Activated naive CD4-positive, alpha-beta T cell treated with anti-CD3 and anti-CD28 coated beads, Interleukin-2, amount 50 U/mL, for 72 hours (primary cell): ENCODE measurements at places on chromosomes 1 and 21. TPM values are rescaled to one million over a fixed set of nuclear protein-coding genes. Genes with fewer than 3 reads are reported as not detected.
A peak's percentile ranks its signal among the peaks of the same experiment; 100 is the strongest.

DNA sequence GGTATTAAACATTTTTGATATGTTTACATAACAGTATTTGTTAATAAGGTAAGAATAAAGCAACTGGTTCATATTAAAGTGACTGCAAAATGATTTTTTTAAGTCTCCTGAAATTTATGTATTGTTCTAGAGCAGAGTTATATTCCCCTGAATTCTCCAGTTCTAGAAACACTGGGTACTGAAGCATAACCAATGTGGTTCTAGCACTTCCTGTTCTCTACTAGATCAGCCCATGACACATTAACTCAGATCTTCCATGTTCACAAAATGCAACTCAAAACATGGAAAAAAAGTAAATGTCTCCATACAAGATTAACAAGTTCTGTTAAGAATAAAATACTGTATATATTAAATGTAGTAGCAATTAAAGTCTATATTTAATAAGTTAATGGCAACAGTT lies 3.9 kb downstream of the NEGR1 start:
- DNase-seq, result no peak

DNA sequence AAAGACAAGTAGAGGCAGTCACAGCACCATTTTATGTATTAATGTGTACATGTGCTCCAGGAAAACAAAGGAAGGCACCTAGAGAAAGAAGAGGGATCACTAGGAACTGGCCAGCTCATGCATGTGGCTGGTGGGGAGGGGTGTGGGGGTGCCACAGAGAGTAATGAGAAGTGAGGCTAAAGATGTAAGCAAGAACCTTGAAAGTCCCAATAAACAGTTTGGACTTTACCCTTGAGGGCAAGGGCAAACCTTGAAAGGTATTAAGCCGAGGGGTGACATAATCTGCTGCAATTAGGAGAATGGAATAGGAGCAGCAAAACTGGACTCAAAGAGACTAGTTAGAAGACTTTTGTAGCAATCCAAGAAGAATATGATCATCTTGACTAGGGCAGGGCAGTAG lies 51.5 kb downstream of the ERI3 start:
- no peak for DNase-seq

- no peak for DNase-seq
Observed at GRCh38 chr1:232443372-232443771, 186.6 kb downstream of the SIPA1L2 start.

- DNase-seq, result no peak
Observed at GRCh38 chr1:91161749-91162148, 139.9 kb upstream of the ZNF644 start.

DNA sequence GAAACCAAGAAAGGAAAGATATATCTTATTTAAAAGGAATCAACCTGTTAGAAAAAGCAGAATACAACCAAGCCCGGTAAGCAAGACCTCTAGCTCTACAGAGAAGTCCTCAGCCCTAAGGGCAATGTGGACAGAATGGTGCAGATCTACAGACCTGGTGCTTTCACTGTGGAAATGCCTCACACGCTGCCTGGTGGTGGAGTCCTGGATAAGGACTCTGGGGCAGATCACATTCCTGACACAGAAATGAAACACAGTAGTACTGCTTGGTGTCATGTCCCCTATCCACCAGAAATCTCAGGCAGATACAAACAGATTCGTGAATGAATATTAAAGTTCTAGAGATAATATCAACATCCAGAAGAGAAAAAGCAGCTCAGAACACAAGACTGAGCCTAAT lies 6.8 kb downstream of the CNN3 start:
- no peak for DNase-seq

- DNase-seq, result no peak
Observed at GRCh38 chr1:8390707-8391106, 72.8 kb downstream of the SLC45A1 start.

DNA sequence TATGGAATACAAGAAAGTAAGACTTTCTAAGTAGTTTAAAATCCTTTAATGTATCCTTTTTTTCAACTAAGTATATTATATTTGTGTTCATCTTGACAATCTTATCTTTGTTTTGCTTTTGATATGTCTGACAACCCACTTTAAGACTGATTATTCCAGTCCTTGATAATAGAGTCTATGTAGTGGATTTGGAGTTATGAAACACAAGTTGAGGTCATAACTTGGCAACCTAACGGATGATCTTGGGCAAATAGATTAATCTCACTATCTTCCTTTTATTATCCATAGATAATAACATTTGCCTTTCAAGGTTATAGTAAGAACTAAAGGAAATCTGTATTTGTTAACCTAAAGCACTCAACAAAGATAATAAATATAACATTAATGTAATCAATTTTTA lies 4.8 kb upstream of the GBP2 start:
- no peak for DNase-seq

DNA sequence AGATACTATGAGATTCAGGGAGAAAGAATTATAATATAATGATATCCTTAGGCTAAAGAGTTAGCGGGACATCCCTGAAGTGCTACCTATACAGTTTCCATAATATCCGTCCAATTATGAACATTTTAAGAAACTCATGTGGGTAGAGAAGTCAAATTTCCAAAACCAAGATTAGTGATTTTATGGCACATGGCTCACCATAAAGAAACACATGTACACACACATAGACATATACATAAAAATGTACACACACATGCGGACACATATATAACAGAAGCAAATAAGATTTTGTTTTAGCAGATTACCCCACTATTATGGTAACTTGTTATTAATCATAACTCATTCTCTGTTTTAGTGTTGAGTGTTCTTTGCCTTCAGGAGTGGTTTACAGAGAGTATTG lies 566.7 kb upstream of the NEGR1 start:
- DNase-seq, result no peak

DNA sequence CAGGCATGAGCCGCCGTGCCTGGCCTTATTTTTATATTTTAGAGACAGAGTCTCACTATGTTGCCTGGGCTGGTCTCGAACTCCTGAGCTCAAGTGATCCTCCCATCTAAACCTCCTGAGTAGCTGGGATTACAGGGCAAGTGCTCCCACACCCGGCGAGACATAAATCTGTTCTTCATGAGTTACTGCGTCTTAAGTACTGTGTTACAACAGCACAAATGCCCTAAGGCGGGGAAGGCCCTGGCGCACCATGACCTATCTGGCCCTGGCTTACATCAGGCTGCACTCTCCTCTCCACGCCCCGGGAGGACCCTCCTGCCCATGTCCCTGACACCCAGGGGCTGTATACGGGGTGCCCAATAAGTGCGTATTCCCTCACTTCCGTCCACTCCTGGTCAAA lies 4.3 kb downstream of the GPR153 start:
- no peak for DNase-seq

DNA sequence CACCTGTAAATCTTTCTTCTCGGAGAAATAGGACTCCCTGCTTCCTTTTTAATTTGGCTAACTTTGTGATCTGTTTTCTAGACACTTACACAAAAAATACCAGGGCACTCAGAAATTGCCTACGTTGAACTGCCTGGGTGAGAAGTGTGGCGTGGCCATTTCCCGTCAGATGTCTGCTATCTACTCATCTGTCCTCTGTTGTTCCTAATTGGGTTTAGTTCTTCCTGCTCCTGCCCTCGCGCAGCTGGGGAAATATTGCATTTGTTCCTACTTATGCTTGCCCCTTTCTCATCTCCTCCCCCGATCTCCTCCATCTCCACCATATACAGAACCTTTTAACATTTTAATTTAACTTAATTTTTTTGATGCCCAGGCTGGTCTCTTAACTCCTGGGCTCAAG lies 55.1 kb downstream of the CD58 start:
- DNase-seq, result no peak

- DNase-seq, result no peak
Observed at GRCh38 chr1:40706626-40707025, 15.1 kb downstream of the NFYC start.

DNA sequence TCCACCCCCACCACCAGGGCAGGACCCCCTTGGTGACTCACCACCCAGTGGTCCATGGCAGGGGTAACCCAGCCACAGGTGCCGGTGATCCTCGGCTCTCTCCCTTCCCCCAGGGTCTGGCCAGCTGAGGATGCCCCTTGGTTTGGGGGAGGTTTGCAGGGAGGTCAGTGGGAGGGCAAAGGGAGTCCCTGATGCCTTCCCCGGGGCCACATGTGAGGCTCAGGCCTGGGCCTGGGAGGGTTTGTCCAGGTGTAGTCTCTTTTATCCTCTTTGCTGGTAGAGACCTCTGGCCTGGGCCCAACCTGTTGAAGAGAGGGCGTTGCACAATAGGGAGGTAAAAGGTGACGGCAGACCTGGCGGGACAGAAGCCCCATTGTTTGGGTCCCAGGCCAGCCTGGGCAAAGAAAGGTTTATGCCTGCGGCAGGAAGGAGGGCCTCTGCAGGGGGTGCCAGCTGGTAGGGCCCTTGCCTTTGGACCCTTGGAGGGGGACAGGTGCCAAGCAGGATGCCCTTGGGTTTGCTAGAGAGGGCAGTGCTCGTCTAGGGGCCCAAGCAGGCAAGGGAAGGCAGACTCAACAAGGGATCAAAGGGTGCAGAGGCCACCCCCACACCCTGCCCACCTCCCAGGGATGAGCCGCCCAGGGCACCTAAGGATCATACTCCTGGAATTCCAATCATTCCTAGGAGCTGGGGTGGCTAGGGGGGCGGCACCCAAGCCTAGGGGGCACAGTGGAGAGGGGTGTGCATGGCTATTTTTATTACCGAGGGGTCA lies 760 bp upstream of the TINAGL1 start:
- no peak for DNase-seq

- peak; percentile 36 for DNase-seq
Observed at GRCh38 chr1:202968895-202969295, 1.8 kb upstream of the CYB5R1 start.

GRCh38 chr1:113917400-113918082 lies 11.6 kb upstream of the HIPK1 start:
- no peak for DNase-seq

DNA sequence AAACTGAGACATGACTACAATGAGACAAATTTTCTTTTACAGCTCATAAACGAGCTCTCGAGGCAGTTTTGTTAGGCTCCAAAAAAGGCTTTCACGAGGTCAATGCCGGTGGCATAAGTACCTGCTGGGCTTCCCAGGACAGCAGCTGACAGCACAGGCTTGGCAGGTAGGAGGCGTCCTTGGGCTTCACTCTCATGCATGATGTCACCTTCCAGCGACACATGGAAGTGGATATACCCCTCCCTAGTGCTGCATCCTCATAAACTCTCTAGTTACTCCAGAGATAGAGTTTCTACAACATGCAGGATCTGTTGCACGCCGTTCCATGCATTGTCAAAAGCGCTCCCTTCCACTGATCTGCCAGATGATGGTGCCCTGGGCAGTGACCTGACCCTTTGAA lies 112.5 kb upstream of the PAXBP1 start:
- no peak for DNase-seq

DNA sequence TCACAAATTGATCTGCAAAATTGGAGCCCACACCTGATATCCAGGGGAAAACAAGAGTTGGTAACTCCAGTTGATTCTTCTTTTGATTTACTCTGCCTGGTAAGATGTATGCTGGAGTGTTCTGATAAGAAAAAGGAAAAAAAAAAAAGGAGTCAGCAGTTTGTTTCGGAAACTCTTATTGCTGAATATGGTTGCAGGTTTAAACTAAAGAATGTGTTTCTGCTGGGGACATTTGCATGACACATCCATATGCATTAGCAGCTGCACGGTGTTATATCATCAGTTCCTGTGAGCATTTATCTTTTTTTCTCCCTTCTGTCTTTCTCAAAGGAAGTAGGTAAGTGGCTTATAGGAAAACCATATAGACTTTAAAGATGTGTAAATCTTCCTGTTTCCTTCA lies 418.5 kb upstream of the ESRRG start:
- no peak for DNase-seq

VSIG8 gene
- total RNA-seq, result 0.18 TPM

KCNAB2 gene
- total RNA-seq, result 334 TPM

HAPLN2 gene
- total RNA-seq, result 3.8 TPM

TMEM269 gene
- 0.53 TPM for total RNA-seq

SPOCD1 gene
- total RNA-seq, result 1.8 TPM

RPL5 gene
- 1,743 TPM for total RNA-seq

ACTL8 gene
- total RNA-seq, result not detected

ATXN7L2 gene
- 21.9 TPM for total RNA-seq

PGLYRP3 gene
- total RNA-seq, result not detected
